ENCODE measurements at places on chromosomes 7 and 10.

DNA sequence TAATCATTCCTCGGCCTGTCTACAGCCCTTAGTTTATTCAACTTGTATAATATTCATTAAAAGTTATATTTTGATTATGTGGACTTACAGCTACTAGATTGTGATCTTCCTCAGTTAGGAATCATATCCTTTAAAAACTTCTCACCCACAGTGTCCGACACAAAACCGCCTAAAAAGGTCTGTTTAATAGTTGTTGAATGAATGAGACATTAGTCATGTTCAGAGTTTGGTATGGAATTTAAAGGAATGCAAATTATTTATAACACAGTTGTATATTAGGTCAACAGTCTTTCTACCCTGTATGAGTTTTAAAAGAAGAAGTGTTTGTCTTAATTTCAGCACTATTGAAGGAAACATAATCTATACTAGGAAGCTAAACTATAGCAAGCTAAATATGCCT lies 390.0 kb downstream of the ARL4A start:
- DNase-seq = no peak

- DNase-seq = no peak
Measured at GRCh38 chr10:22478555-22479334, 133.4 kb downstream of the SPAG6 start.

GRCh38 chr10:79026341-79026761 lies 42.4 kb upstream of the ZMIZ1 start:
- no peak for DNase-seq

DNA sequence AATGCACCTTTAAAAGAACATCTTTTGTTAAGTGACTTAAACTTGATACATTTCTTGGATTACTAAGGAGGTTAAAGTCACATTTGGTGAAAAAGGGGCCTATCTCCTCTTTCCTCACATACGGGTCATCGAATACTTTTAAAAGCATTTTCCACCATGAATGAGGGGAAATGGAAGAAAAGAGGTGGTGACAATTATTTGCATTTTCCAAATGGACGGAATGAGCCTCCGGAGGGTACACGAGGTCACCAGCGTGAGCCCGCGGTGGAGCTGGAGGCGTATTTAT lies 1.0 kb upstream of the BMPR1A start:
- no peak for DNase-seq

DNA sequence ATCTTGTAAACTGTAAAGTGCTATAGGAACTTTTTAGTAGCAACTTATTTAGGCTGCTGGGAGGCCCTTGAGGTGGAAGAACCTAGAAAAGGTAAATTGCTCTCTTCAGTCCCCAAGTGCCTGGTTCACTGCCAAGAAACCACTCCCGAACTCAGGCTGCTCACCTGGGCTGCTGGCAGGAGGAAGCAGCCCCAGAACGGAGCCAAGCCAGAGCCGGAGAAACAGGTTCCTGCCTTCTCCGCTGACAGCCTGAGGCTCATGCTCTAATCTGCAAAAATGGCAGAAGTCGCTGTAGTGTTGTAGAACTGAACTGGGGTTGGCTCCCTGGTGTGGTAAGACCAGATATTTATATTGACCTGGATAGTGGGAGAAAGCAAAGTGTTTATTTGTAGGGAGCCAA lies 136.0 kb downstream of the CUL2 start:
- DNase-seq = no peak

Measured in stimulated activated CD4-positive, alpha-beta T cell treated with anti-CD3 and anti-CD28 coated beads, Interleukin-2, amount 100 ng/mL, for 24 hours (primary cell).